ENCODE measurements at places on chromosomes 16 and 17. TPM values are rescaled to one million over a fixed set of nuclear protein-coding genes. Genes with fewer than 3 reads are reported as not detected.

GRCh38 chr16:272633-273546 lies 2.9 kb downstream of the RGS11 start:
- no peak for DNase-seq

DNA sequence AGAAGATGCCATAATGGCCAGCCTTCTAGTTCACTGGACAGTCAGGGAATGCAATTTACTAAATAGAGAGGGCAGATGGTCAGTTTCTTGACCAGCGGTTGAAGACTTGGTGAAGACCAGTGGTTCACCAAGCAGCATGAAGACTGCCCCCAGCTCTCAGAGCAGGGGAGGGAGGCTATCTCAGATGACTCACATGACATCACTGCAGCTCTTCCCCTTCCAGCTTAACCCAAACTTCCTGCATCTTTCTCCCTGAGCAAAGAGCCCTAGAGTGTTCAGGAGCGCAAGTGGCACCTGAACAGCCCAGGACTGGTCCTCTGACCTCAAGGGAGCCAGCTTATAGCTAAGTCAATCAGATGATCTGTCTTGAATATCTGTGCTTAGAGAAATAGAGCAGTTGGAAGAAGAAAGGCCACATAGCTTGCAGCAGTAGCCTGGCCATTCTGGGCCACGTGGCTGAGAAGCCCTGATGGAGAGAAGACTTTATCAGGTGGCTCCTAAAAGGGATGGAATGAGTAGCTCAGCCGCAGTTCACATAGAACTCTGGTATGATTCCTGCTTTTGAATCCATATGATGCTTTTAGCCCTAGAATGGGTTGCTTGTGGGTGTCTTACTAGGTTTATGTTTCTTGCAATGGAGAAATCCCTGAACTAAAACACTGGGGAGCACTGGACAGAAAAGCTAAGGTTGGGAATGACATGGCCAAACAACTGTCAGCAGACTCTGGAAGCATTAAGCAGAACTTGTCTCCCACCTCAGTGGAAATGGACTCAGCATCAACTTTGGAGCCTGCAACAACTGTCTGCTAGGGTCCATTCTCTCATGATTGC lies 392.1 kb upstream of the CCL2 start:
- DNase-seq: no peak

- no peak for DNase-seq
Measured at GRCh38 chr17:4788807-4789700, at the start of gene GLTPD2. Gene GLTPD2, plus strand, starts transcription at chr17:4788964. Its CDS starts 48 bp downstream, at chr17:4789012.

- DNase-seq: no peak
Measured at GRCh38 chr17:28612936-28613872, 781 bp downstream of the RSKR start.

DNA sequence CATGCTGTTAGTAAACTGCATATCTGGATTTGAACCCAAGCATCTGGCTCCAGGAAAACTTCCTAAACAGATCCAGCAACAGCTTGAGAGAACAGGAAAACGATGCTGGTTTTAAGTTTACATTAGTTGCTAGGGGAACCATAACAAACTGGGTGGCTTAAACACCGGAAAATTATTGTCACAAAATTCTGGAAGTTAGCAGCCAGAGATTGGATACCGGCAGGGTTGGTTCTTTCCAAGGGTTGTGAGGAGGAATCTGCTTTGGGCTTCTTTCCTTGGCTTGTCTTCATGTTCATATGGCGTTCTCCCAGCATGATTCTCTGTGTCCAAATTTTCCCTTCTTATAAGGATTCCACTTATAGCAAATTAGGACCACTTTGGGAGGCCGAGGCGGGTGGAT lies 276.9 kb upstream of the TOM1L1 start:
- no peak for DNase-seq

DNA sequence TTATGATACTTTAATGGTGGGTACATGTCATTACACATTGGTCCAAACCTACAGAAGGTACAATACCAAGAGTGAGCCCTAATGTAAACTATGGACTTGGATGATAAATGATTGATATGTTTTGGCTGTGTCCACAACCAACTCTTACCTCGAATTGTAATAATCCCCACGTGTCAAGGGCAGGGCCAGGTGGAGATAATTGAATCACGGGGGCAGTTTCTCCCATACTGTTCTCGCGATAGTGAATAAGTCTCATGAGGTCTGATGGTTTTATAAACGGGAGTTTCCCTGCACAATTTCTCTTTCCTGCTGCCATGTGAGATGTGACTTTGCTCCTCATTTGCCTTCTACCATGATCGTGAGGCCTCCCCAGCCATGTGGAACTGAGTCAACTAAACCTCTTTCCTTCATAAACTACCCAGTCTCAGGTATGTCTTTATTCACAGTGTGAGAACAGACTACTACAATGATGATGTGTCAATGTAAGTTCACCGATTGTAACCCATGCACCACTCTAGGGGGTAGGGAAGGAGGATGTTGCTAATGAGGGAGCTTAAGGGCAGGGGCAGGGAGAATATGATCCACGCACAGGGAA lies 7.0 kb upstream of the METTL22 start:
- DNase-seq: no peak

- no peak for DNase-seq
Measured at GRCh38 chr16:2308089-2308962, 32.2 kb downstream of the ABCA3 start.

DNA sequence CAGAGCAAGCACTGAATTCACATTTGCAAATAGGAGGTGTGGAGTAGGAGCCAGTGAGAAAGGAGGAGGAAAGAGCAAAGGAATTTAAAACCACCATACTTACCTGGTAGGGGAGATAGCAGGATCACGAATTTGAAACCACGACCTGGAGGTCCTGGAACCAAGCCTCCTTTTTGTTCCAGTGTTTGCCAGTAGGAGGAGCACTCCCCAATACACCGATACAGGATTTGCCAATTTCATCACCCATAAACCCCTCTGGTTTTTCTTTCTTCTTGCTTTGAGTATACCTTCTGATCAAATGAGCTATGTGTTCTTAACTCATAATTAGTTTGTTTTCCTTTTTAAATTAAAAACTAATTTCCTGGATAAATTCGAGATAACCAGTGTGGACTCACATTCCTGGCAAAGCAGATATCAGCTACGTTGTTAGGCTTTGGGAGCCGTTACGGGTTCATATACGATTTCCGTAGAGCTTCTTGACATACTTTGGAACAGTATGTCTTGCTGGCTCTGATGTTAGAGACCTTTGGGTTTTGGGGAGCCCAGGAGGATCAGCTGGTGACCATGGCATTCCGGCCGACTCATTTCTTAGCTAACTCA lies 22.7 kb downstream of the BCO1 start:
- DNase-seq: no peak

The CCL2 gene
- 33.0 TPM for total RNA-seq

The PDE6G gene
- not detected for total RNA-seq
